ENCODE measurements at places on chromosomes 7 and 10.

DNA sequence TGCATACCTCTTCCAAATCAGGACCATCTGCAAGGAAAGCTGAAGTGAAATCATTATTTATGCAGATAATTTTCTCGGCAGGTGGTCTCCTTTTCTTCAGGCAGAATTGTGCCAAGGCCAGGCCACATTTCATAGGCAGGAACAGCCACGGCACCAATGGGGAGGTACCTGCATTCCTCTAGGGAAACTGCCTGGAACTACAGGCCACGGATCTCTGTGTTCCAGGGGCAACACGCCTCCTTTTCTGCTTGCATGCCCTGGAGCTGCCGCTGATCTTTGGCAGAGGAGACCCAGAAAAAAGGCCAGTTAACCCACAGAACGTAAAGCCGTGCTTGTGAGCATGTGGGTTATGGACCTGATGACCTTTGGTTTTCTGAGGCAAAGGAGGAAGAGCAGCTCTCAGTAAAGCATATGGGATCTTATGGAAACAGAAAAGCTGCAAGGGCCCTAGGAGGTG, 111.2 kb upstream of the KIAA1217 start:
- DNase-seq = no peak

- DNase-seq = peak; percentile 3
Observed at GRCh38 chr7:130009848-130010688, 41.1 kb downstream of the ZC3HC1 start.

- no peak for DNase-seq
Observed at GRCh38 chr10:80473096-80473657, 19.1 kb downstream of the TSPAN14 start.

DNA sequence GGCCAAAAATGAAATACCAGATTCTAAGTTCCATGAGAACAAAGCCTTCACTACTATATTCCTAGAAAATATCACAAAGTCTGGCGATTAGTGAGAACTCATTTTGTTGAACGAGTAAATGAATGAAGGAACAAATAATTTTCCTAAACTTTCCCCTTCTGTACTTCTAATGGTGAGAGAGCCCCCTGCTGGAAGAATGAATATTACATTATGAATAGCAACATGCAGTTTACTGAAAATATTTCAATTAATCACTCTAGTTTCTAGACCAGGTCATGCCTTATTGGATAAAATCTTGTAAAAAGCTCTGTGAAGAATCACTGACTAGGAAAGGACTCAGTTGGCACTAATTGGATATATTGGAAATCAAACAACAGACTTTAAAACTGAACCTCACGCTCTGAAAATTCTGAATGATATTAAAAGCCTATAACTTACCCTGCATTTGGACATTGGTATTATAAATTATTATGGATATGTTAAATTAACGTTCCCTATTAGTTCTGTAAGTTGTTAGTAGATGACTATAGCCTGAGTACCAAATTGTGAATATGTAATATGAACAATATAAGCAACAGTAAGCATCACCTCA, 32.4 kb upstream of the MTPN start:
- DNase-seq = no peak

DNA sequence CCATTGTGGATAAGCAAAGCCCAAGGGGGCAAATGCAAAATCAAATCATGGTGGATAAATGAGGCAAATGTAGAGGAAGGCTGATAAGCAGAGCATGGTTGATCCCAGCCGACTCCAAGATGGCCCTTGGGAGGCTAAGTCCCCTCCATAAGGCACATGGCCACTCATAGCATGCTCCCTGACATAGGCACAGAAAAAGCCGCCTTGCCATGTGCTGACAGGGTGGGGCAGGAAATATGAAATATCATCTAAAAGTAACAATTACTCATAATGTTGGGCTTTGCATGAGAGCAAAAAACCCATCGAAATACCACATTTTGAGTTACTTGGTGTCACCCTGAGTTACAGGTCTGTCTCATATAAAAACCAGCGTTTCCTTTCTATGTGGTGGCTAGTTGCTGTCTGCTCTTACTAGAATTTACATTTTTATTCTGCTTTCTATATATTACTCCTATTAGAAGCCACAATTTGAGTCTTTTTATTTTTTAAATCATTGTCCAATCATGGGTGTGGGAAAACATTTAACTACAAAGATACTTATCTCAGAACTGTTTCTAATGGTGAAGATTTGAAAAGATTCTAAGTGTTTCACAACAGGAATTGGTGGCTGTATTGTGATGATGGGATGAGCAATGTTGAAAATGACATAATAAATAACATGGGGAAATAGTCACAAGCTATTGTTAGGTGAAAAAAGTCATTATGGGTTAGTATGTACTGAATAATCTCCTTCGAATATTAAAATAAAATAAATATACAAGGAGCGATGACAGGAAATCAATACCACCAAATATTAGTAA, 102.7 kb downstream of the CUBN start:
- peak; percentile 40 for DNase-seq

DNA sequence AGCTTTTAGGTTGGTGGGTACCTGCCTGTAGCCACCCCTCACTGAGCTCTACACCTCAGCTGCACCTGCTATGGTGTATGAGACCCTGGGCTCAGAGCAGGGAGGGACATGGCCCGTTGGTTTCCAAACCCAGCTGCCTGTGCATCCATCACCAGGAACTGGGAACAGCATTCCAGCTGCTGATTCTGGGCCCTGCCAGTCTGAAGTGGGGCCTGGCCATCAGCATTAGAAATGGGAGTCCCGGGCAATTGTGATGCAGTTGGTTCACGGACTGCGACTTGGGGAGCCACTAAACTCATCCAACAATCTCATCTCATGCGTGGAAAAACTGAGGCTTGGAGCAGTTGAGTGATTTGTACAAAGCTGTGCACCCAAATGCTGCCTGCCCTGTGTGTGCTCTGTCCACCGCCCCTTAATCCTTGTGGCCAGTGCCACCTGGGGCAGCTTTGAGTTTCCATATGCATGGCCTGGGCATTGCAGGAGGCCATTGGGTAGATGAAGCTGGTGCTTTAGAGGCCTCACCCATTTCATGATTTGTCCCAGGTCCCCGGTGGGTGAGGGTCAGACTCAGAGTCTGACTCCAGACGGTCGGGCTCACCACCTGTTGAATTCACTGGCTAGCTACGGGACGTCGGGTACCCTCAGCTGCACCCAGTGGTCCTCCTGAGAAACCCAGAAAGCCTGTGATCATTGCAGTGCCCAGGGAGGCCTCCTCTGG, 109.0 kb upstream of the SHH start:
- no peak for DNase-seq

All from stimulated activated CD4-positive, alpha-beta T cell treated with anti-CD3 and anti-CD28 coated beads, Interleukin-15, amount 100 ng/mL, for 1 hour (primary cell).